ENCODE measurements at places on chromosomes 4 and X.
A peak's percentile ranks its signal among the peaks of the same experiment; 100 is the strongest.

DNA sequence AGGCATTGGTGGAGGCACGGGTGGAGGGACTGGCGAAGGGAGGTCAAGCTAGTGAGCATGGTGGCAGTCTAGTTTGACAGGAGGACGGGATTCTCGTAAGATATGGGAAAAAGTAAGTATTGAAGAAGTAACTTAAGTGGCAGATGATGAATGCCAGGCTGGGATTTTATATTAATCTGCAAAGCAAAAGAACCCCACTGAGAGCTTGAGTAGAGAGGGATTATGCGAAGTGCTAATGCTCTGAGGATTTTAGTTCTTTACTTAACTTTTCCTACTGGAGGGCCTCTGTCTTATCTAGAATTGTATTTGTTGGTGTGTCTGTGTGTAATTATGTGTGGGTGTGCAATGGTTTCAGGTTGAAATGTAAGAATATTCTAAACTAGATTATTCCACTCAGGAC is 327.9 kb downstream of the FAT4 start:
- H3K4me1 ChIP-seq: no peaks in the 10 kb centered on the region
- no peak for DNase-seq
- H3K36me3 ChIP-seq: no peaks in the 10 kb centered on the region

DNA sequence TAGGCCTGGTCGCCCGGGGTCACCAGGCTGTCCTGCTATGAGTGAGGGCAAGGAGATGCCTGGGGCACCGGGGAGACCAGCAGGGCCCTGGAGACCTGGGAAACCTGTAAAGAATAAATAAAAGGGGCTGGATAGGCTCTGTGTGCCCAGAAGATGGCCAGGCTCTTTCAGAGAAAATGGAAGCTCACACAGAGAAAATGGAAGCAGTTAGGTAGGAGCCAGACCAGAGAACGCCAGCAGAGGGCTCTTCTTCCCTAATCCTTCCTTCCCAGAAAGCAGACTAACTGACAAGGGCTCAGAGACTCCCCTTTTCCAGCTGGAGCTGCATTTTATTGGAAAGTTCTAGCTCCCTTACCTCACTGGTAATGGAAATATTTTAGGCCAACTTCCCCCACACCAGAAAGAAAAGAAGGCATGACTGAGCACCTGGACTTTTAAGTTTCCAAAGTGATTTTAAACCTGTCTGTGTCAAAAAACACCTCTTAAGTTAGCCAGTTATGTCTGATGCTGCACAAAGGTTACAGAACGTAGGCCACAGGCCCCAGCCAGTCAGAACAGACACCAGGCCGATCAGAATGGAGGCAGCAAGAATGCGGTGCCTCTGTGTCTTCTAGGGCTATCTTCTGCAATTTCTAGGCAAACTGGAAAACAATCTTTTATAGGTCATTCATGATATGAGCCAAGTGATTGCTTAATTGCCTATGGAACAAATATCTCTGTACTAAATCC is 74.0 kb downstream of the ATG4A start:
- H3K36me3 ChIP-seq: peaks cover 5% of the 10 kb centered on the region
- H3K27ac ChIP-seq: peak overlapping the region; percentile 67
- no peaks in the 10 kb centered on the region for H3K27me3 ChIP-seq
- peak; percentile 67 for DNase-seq

DNA sequence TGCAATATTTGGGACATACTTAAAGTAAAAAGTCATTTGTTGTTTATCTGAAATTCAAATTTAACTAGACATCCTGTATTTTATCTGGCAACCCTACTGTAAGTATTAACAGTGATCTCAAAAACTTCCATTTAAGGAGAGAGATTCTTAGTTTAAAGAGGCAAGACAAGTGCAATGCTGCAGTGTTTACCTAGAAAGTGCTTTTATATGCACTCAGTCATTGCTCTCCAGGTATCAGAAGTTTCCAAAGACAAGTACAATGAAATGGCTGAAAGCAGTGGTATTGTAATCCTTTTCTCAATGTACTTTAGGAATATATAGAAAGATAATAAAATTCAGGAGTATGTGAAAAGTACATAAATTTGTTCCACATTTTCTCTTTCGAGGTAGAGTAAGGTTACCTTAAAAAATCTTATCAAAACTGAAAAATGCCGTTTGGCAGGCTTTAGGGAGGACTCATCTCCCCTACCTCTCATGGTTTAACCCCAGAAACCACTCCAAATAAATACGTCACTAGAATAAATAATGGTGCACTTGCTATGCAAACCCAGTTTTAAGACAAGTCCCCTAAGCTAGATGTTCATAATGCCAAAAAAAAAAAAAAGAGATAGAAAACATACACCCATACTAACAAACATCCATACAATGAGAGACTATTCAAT is 45.7 kb downstream of the ELF2 start:
- H3K27me3 ChIP-seq: no peaks in the 10 kb centered on the region
- peaks cover 10% of the 10 kb centered on the region for H3K36me3 ChIP-seq
- H3K4me3 ChIP-seq: no peak overlapping the region
- no peaks in the 10 kb centered on the region for H3K4me1 ChIP-seq
- DNase-seq: no peak

DNA sequence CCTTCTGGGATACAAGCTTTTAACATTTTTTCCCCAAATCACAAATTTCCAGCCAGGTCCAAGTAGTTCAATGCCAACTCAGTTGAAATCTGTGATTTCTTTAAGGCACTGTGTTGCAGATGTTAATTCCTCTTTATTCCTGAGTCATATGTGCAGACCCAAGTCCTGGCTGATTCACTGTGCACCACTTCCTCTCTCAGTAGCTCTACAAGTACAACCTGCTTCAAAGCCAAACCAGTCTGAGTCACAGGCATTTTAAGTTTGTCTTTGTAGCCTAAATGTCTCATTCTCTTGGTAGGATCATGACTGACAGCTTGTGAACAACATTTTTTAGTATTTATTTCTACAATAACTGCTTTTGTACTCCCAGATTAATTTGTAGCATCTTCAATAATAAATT is 165.6 kb upstream of the S100G start:
- H3K27me3 ChIP-seq: no peaks in the 10 kb centered on the region
- peak; percentile 73 for DNase-seq
- H3K4me1 ChIP-seq: no peaks in the 10 kb centered on the region
- no peak overlapping the region for H3K27ac ChIP-seq

DNA sequence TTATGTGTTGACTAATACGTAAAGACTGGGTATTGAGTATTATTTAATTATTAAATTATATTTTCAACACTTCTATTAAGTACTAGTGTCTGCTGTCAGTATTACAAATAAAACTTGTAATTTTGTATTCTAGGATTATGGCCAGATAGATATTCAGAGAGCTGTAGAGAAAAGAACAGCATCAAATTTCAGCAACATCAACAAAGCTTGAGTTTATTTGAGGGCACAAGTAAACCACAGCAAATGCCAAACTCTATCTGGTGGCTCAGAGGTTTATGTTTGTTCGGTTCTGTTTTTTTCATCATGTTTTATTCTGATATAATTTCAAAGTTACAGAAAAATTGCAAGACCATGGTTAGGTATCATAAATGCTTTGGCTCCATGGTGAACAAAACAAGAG is 1530.5 kb downstream of the PCDH18 start:
- H3K27ac ChIP-seq: no peak overlapping the region
- H3K27me3 ChIP-seq: no peaks in the 10 kb centered on the region
- no peak for DNase-seq
- H3K4me1 ChIP-seq: no peaks in the 10 kb centered on the region

- no peaks in the 10 kb centered on the region for H3K4me1 ChIP-seq
- H3K27ac ChIP-seq: no peak overlapping the region
- no peaks in the 10 kb centered on the region for H3K36me3 ChIP-seq
- peak; percentile 8 for DNase-seq
Observed at GRCh38 chr4:149113804-149114430, 671.7 kb upstream of the NR3C2 start.

DNA sequence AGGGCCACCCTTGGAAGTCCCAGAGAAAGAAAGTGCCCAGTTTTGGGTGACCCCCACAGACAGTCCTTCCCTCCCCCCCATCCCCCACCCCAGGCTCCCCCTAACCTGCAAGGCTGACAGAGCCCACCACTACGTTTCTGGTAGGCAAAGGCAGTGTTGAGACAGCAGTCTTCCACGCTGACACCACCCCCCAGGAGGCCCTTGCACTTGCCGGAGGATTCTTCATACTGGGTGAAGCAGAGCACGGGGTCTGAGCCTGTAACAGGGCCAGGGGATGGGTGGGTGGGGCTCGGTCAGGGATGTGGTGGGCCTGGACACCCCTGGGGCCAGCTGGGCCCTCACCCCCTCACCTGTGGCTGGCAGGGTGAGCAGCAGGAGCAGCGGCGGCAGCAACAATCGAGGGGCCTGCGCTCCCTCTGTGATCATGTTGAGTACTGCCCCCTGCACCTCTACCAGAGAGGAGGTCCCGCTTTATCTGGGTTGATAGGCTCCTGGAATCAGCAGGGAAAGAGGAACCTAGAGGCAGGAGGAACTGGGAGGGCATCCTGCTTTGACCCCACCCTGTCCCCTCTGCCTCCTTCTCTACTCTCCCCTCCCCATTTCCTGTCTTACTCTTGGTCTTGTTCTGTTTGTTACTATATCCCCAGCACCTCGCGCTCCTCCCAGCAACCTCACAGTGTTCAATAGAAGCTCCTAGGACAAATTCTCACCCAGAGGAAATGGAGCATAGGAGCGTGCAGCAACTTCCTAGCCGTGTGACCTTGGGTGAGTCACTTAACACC is at the start of gene CFP:
Gene CFP (minus strand): TSS at position 512 of the 782 bp plus-strand sequence. CDS start 86 bp downstream, at position 426.
- H3K36me3 ChIP-seq: no peaks in the 10 kb centered on the region
- no peaks in the 10 kb centered on the region for H3K27me3 ChIP-seq
- H3K27ac ChIP-seq: no peak within 1 kb of the TSS
- no peak for DNase-seq

DNA sequence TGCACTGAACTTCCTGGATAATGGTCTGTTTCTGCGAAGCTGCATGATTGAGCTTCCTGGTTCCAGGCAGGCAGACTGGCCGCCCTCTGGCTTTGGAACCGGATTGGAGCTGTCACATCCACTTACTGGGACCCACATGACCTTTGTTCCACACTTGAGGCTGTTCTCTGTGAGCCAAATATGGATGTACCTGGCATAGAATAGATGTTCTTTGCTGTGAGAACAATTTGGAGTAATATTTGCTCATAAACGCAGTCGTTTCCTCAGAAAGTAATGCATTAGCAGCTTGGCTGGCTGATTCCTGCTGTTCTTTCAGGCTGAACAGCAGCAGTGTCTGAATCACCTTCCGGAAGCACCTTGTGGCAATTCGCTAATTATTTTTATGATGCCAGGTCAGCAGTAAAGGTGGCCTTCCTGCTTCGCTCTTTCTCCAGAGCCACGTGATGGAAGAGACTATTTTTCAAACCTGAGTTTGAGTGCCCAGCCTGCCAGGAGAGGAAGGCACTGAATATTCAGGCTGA is 78.1 kb upstream of the BOD1L1 start:
- no peaks in the 10 kb centered on the region for H3K36me3 ChIP-seq
- H3K4me3 ChIP-seq: no peak overlapping the region
- peak overlapping the region; percentile 73 for H3K27ac ChIP-seq
- peak; percentile 24 for DNase-seq

- H3K36me3 ChIP-seq: no peaks in the 10 kb centered on the region
- H3K27me3 ChIP-seq: no peaks in the 10 kb centered on the region
- H3K27ac ChIP-seq: no peak overlapping the region
- H3K4me3 ChIP-seq: no peak overlapping the region
- H3K4me1 ChIP-seq: no peaks in the 10 kb centered on the region
Observed at GRCh38 chr4:180394730-180395129, 1848.5 kb upstream of the TENM3 start.

DNA sequence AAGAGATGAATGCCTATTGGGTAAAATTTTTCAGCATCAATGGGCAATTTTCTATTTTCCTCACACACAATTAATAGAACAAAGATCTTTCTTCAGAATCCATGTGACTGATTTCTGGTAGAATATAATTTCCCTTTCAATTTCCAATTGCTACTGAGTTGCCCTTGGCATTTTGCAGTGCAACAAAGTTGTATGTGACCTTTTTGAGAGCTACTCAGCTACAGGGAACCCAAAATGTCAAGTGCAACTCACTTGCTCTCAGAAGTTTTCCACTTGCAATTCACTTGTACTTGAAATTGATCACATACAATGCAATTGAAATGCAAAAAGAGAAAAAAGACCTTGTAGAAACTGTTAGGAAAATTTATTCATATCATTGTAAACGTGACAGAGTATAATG is 245.5 kb downstream of the BANK1 start:
- H3K27me3 ChIP-seq: no peaks in the 10 kb centered on the region
- H3K4me3 ChIP-seq: no peak overlapping the region
- DNase-seq: peak; percentile 32
- no peaks in the 10 kb centered on the region for H3K36me3 ChIP-seq
- H3K4me1 ChIP-seq: peaks cover 5% of the 10 kb centered on the region

- no peak for DNase-seq
- no peak overlapping the region for H3K4me3 ChIP-seq
- peaks cover 18% of the 10 kb centered on the region for H3K27me3 ChIP-seq
- H3K4me1 ChIP-seq: no peaks in the 10 kb centered on the region
Observed at GRCh38 chr4:3830774-3831528, 64.8 kb downstream of the ADRA2C start.

DNA sequence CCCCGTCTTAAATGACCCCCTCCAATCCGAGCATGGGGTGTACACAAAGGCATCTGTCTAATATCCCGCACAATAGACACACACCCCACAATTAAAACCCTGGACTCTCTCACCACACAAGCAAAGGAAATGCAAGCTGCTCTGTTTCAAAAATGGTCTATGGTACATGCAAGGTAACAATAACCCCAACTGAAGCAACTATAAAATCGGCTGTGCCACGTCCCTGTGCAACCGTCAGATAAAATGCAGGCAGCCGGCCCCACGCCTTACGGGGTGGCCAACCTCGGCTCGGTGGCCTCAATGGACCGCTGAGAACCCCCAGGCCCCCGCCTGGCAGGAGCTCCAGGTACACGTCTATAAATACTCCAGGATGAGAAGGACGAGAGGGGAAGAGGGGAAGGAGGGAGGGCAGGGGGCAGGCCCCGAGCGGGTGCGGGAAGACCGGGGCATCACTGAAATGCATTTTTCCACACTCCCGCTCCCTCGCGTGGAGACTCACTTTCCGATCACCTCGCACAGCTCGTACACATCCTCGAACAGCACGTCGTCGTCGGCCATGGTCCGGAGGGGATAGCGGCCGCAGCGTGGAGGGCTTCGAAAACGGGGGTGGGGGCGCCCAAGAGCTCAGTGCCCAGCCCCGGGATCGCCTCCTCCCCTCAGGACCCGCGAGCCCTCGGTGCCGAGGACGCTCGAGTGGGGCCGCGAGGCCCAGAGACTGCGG is 763 bp downstream of the CASK start:
- peak; percentile 71 for DNase-seq
- H3K36me3 ChIP-seq: no peaks in the 10 kb centered on the region
- H3K27me3 ChIP-seq: no peaks in the 10 kb centered on the region
- H3K27ac ChIP-seq: peak overlapping the region; percentile 91
- H3K4me3 ChIP-seq: peak overlapping the region; percentile 61

DNA sequence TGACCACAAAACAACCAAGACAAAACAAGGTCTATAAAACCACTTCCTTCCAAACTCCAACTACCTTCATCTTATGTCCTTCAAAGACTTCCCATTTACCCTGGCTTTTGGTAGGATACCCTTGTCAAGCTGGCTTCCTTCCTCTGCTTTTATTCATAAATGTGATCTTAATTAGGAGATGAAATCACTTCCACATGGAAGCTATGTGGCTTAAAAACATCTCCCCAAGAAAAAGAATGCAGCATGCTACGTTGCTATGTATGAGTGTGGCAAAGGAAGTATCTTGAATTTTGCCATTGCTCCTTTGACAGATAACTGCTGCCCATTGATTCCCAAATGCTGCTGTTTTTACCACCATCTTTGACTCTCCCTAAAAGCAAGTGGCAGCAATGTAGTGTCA is 46.4 kb upstream of the VEGFD start:
- H3K4me3 ChIP-seq: no peak overlapping the region
- no peaks in the 10 kb centered on the region for H3K27me3 ChIP-seq
- H3K36me3 ChIP-seq: no peaks in the 10 kb centered on the region
- H3K27ac ChIP-seq: no peak overlapping the region
- no peaks in the 10 kb centered on the region for H3K4me1 ChIP-seq

- H3K4me3 ChIP-seq: no peak overlapping the region
- DNase-seq: no peak
- H3K27me3 ChIP-seq: no peaks in the 10 kb centered on the region
Observed at GRCh38 chr4:150131581-150132228, 53.5 kb downstream of the DCLK2 start.

Measured in cardiac muscle cell (in vitro differentiated cells and primary cell).